ENCODE measurements at places on chromosomes 12 and 14.

GRCh38 chr12:99054601-99055128 lies 409.6 kb downstream of the APAF1 start:
- no peak for DNase-seq

- peak; percentile 86 for DNase-seq
Measured at GRCh38 chr12:575948-576614, 87.2 kb downstream of the NINJ2 start.

GRCh38 chr12:4134448-4135263 lies 138.9 kb upstream of the CCND2 start:
- DNase-seq: no peak

- DNase-seq: no peak
Measured at GRCh38 chr14:103140316-103141109, 17.3 kb downstream of the TNFAIP2 start.

GRCh38 chr12:93892423-93893268 lies 215.5 kb downstream of the CRADD start:
- peak; percentile 7 for DNase-seq

- DNase-seq: no peak
Measured at GRCh38 chr12:77231501-77231918, 166.1 kb upstream of the E2F7 start.

- no peak for DNase-seq
Measured at GRCh38 chr14:36214476-36215216, 38.1 kb upstream of the PTCSC3 start.

DNA sequence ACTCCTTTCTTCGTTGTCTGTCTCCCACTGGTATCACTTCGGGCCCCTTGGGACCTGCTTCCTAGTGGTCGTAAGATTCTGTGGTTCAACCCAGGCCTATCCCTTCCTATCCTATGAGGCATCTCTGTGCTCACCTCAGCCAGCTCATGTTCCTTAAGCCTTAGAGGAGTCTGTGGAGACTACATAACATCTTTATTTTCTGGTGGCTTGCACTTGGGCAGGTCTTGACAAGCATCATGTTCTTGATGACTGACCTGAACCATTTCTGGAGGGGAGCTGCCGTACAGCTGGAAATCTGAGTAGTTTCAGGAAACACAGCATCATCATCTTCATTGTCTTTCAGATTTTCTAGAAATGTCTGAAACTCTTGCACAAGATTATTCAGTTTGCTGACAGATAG lies 69.3 kb downstream of the PPFIBP1 start:
- no peak for DNase-seq

DNA sequence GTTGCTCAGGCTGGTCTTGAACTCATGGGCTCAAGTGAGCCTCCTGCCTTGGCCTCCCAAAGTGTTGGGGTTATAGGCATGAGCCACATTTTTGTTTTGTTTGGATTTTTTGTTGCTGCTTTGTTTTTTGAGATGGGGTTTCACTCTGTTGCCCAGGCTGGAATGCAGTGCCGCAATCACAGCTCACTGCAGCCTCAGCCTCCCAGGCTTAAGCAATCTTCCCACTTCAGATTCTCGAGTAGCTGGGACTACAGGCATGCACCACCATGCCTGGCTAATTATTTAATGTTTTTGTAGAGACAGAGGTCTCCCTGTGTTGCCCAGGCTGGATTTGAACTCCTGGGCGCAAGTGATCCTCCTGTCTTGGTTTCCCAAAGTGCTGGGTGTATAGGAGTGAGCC lies 5.7 kb upstream of the PLEK2 start:
- DNase-seq: no peak

GRCh38 chr12:39272871-39273655 lies 169.9 kb downstream of the KIF21A start:
- peak; percentile 39 for DNase-seq

- no peak for DNase-seq
Measured at GRCh38 chr12:54997929-54998522, 13.5 kb upstream of the TESPA1 start.

DNA sequence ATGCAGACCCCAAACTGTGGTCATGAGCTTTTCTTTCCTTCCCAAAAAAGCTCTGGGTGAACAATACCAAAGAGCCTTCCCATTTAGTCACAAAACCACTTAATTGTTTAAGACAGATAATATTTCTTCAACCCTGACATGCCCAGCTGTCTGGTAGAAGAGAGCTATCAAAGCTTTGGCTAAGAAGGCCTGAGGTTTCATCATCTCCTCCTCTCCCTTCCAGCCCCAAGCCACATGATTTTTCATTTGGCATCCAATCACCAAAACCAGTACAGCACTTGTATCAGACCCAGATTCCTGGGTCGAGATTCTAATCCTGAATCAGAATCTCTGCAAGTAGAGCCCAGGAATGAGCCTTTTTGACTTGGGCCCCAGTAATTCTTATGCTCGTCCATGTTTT lies 199.6 kb upstream of the TMEM260 start:
- no peak for DNase-seq

- no peak for DNase-seq
Measured at GRCh38 chr12:5222729-5223128, 179.1 kb downstream of the KCNA5 start.

- DNase-seq: no peak
Measured at GRCh38 chr14:22577334-22577908, 11.6 kb downstream of the DAD1 start.

DNA sequence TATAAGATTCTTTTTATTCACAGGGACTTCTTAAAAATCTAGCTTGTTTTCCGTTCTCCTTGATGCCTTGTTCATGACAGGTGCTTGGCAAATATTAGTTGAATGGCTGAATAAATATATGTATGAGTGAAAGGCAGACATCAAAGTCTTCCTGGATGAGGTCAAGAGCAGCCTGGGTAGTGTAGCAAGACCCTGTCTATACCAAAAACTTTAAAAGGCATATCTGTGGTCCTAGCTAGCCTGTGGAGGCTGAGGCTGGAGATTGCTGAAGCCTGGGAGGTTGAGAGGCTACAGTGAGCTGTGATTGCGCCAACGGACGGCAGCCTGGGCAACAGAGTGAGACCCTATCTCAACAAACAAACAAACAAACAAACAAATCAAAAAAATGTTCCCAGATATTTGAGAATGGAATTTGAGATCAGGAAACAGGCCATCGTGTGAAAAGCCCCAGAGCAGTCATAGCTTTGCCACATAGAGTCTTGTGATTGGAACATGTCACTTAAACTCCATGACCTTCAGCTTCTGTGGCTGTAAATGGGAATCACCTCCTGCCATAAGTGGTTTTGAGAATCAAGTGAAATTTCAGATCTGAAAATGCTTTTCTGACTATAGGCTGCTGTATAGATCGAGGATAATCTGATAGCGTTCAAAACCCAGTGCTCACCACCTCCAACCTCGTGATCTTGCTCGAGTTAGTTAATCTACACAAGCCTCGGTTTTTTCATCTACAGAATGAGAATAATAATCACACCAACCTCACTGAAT lies 64.3 kb downstream of the ZFP36L1 start:
- no peak for DNase-seq

- DNase-seq: no peak
Measured at GRCh38 chr12:127936463-127936862, 330.5 kb upstream of the TMEM132C start.

DNA sequence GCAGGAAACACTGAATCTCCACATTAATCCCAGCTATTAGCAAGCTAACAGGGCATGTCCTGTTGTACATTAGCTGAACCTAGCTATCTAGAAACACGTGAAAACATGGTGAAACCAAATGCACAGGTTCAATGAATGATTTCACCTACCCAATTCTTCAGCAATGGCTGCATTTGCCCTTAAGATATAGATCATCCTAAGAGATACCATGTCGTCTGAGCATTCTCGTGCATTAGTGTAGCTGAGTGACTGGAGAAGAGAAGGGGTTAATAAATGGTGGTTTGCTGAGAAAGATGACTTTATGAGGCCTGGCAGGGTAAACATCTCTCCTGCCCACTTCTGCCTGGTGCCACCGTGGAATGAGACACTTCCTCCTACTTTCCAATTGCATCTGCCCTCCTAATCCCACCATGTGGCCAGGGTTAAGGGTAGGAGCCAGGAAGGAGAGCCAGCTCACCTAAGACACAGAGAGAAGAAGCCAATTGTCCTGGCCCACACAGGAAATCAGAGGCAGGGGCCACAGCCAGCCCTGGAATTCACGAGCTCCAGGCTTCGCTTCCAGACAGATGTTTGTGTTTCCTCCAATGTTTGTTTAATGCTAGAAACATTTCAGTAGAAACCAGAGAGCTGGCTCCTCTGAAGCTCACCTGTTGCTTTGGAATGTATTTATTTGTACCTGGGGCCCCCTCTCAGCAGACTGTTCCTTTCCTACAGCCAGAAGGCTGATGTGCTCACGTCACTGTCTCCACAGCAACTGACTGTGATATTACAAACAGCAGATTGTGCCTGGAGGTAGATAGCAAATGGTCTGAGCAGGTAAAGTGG lies 126.0 kb upstream of the PARP11 start:
- DNase-seq: no peak

- no peak for DNase-seq
Measured at GRCh38 chr12:34350092-34351041, 328.1 kb downstream of the ALG10 start.

GRCh38 chr14:93146119-93146518 lies 30.4 kb upstream of the ITPK1 start:
- no peak for DNase-seq

GRCh38 chr14:35331605-35332516 lies 39.7 kb downstream of the PSMA6 start:
- DNase-seq: no peak

DNA sequence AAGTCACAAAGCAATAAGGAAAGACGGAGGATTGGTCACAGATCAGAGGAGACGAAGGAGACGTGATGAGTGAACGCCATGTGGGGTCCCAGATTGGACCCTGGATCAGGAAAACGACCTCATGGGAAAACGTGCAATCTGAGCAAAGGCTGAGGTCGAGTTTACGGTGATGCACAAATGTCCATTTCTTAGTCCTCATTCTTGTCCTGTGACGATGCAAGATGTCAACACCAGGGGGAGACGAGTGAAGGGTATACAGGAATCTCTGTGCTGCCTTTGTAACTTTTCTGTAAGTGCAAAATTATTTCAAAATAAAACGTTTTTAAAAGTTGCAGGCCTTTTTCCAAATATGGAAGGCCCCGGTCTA lies 329.8 kb downstream of the MED13L start:
- no peak for DNase-seq

DNA sequence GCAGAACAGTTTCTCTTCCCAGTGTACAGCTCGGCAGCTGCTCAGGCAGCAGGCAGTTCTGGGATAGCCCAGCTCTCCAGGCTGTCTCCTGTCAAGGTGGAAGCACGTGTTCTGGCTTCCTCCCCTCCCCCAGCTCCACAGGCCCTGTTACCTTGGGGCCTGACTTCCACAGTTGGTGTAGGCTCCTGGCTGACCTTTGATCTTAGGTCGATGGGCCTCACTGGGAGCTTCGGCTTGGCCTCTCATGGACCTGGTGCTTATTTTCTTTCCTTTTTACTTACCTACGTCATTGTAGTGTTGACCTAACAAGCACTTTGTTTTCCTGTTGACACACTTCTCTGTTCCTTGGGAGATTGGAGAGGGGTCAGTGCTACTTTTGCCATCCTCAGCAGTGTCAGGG lies 17.0 kb downstream of the DLST start:
- no peak for DNase-seq

DNA sequence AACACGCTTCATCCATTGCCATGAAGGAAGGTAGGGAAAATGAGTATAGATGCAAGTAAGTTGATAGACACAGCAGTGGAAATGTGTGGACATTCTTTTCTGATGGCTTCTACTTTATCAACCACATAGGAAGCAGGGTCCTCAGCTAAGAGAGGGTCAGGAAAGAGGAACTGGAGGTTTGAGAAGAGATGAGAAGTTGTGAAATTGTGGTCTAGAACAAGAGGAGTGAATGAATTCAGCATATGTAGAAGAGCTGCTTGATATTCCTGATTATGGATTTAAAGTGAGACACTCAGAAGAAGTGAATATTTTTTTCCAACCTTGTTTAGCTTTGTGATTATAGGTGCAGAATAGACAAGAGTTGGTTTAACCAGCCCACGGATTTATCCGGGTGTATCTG lies 128.5 kb downstream of the SLC15A5 start:
- no peak for DNase-seq

- no peak for DNase-seq
Measured at GRCh38 chr14:97095269-97095668, 298.1 kb downstream of the VRK1 start.

- DNase-seq: peak; percentile 50
Measured at GRCh38 chr12:62683776-62684569, 217.3 kb downstream of the MON2 start.

DNA sequence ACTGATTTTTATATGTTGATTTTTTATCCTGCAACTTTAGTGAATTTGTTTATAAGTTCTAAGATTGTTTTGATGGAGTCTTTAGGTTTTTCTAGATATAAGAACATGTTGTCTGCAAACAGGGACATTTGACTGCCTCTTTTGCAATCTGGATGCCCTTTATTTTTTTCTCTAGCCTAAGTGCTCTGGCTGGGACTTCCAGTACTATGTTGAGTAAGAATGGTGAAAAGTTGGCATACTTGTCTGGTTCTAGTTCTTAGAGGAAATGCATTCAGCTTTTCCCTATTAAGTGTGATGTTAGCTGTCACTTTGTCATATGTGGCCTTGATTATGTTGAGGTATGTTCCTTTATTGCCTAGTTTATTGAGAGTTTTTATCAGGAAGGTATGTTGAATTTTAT lies 68.1 kb downstream of the ERC1 start:
- no peak for DNase-seq

DNA sequence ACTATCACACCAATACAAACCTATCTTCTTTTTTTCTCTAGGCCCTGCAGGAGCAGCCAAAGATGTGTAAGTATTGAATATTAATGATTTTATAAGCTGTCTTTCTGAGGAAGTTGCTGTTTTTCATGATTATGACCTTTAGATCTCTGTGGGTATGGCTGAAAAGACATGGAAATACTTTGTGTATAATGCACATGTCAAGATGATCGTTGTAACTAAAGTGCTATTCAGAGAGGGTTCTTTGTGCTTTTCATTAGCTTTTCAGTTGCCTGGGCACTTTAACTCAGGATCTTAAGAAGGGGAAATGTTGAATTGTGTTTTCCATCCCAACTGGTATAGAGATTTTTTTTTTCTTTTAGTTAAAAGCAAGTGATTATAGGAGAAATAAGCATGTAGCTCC lies 18.1 kb downstream of the C12orf75 start:
- DNase-seq: no peak

GRCh38 chr12:28355161-28355560 lies 164.9 kb downstream of the CCDC91 start:
- no peak for DNase-seq

GRCh38 chr14:74661726-74662450 lies 49.9 kb upstream of the LTBP2 start:
- no peak for DNase-seq

GRCh38 chr12:113135178-113136127 lies at the start of gene RASAL1:
Gene RASAL1 (minus strand): TSS chr12:113135761. CDS start chr12:113135462, 299 bp downstream.
- peak; percentile 27 for DNase-seq

Data from midbrain (tissue), 1 donor.